ENCODE measurements at places on chromosomes 13 and 19.

DNA sequence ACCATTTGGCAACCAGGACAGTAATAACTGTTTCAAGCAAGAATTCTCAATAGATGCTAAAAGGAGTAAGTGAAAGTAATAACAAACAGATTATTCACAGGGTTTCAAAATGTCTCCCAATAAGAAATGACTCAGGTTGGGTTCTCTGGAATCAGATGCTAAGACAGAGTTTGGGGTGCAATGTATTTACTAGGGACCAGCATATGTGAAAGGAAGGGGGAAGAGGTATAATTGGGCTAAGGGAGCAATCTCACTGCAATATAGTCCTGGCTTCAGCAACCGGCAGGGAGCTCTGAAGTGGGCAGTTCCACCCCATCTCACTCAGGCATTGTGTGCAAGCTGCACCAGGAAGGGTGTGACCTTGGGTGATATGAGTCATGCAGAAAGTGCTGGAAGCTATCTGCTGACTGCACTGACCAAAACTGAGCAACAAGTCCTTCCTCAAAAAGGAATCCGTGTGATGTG is 23.4 kb downstream of the ZDHHC20 start:
- peak overlapping the region; percentile 81 for H3K27ac ChIP-seq
- H3K36me3 ChIP-seq = no peaks in the 10 kb centered on the region
- H3K4me3 ChIP-seq = no peak overlapping the region
- no peaks in the 10 kb centered on the region for H3K27me3 ChIP-seq
- peak; percentile 29 for DNase-seq

DNA sequence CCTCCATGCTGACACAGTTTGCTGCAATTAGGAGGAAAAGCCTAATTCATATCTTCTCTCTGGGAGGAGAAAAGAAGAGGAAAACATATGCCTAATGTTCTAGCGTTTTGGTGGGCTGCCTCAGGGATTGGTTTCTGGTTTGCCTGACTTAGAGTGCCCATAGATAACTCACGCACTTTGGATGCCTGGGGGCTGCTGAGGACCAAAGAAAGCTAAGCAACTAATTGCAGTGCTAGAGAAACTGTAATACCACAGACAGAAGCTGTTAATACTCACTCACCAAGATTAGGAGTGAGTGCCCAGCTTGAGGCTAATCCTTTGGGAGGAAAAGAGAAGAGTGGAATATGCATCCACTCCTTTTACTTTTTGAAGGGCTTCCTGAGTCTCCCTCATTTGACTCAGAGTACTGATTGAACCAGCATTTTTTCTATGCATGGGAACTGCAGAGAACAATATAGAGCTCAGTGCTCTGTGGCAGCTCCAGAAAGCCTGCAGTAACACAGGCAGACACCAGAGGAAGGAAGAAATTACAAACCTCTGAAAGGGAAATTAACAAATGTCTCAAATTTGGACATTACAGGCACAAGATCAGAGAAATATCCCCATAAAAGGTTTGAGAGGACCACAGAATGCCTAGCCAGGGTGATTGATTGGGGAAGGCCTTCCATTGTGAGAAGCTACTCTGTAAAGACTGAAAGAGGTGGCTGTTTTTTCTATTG is 666.4 kb downstream of the OLFM4 start:
- no peaks in the 10 kb centered on the region for H3K27me3 ChIP-seq
- DNase-seq = no peak
- no peak overlapping the region for H3K27ac ChIP-seq
- H3K4me3 ChIP-seq = no peak overlapping the region
- H3K36me3 ChIP-seq = no peaks in the 10 kb centered on the region

DNA sequence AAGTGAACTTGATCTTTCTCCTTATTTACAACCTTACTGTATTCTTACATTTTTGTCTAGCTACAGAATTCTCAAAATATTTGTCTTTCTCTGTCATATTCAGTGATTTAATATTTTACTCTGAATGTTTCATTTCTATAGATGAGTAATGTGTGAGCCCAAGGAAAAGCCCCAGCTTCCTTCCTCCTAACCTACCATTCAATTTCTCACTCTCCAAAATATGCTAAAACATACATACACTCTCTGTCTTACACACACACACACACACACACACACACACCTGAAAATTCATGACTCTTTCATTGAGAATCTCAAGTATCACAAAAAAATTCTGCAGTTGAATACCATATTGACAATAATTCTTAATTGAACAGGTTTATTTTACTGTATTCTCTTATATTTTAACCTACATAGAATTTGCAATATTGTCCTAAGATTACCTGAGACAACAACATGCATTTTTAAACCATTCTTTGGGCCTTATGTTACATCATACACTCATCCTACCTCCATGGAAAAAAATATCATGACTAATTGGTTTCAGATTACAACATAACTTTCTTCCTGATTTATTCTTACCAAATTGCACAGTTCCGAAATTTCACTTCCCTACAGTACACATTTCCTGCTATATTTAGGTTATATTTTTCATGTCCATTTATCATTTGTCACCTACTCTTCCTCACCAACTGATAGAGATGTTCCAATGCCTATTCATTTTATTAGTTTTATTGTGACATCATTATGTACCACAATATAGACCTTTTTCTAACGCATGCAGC is 1965.6 kb upstream of the PCDH20 start:
- no peaks in the 10 kb centered on the region for H3K27me3 ChIP-seq
- DNase-seq = no peak
- H3K27ac ChIP-seq = no peak overlapping the region
- H3K36me3 ChIP-seq = no peaks in the 10 kb centered on the region

DNA sequence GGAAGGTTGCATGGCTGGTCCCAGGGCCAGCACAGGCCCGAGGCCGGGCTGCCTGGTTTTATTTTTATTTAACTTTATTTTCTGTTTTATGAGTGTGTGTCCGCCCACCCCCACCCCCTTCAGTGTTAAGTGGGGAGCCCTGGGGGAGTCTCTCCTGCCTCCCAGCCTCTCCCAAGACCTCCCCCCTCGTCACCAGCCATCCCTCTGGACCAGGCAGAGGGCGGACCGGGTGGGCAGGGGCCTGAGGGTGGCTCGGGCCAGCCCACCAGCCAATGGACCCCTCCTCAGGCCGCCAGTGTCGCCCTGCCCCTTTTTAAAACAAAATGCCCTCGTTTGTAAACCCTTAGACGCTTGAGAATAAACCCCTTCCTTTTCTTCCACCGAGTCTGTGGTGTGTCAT is 531 bp upstream of the TGFBR3L start:
- H3K36me3 ChIP-seq = peaks cover 10% of the 10 kb centered on the region
- DNase-seq = no peak
- H3K4me3 ChIP-seq = no peak overlapping the region
- peaks cover 37% of the 10 kb centered on the region for H3K27me3 ChIP-seq

GRCh38 chr19:4267101-4267900 is 11.8 kb upstream of the SHD start:
- H3K4me3 ChIP-seq = no peak overlapping the region
- peak; percentile 16 for DNase-seq
- no peaks in the 10 kb centered on the region for H3K27me3 ChIP-seq

DNA sequence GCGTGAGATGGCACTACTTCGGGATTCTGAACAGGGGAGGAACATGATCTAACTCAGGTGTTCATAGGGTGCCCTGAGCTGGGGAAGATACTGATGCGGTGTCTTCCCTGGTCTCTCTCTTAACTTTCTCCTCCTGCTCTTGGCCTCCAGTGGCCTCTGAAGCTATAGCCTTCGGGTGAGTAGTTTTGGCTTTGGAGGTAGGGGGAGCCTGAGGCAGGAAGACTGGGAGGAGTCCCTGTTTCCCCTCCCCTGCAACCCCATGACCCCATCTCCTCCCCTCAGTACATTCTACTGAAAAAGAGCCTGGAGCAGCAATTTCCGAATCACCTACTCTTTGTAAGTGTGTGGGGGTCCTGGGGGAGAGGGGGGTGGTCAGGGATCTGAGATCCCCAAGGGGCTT is 3.5 kb downstream of the SELENOV start:
- no peak for DNase-seq
- H3K27me3 ChIP-seq = no peaks in the 10 kb centered on the region
- H3K4me1 ChIP-seq = no peaks in the 10 kb centered on the region
- H3K4me3 ChIP-seq = no peak overlapping the region

DNA sequence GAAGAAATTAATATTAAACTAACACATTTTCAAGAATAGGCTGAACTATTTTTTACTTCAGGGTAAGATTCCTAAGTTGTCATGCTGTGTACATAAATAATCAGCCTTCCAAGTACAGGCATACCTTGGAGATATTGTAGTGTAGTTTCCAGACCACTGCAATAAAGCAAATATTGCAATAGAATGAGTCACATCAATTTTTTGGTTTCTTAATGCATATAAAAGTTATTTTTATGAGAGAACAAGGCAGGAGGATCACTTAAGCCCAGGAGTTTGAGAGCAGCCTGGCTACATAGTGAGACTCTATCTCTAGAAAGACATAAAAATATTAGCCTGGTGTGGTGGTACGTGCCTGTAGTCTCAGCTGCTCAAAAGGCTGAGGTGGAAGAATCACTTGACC is 511.5 kb downstream of the UQCRFS1 start:
- H3K36me3 ChIP-seq = no peaks in the 10 kb centered on the region
- H3K27ac ChIP-seq = no peak overlapping the region
- no peak for DNase-seq
- no peak overlapping the region for H3K4me3 ChIP-seq
- H3K27me3 ChIP-seq = no peaks in the 10 kb centered on the region
- no peaks in the 10 kb centered on the region for H3K4me1 ChIP-seq

DNA sequence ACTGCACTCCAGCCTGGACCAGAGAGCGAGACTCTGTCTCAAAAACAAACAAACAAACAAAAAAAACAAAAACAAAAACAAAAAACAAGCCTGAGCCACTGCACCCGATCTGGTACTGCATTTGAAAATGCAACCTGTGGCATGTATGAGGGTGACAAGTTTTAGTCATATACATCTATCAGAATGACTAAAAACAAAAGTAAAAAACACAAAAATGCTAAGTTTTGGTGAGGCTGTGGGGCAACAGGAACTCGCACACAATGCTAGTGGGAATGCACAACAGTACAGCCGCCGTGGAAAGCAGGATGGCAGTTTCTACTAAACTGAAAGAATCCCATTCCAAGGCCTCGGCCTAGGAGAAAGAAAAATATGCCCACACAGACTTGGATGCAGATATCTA is 7.8 kb downstream of the EBPL start:
- no peak for DNase-seq
- H3K27ac ChIP-seq = no peak overlapping the region
- H3K4me1 ChIP-seq = no peaks in the 10 kb centered on the region
- no peaks in the 10 kb centered on the region for H3K36me3 ChIP-seq
- H3K4me3 ChIP-seq = no peak overlapping the region

DNA sequence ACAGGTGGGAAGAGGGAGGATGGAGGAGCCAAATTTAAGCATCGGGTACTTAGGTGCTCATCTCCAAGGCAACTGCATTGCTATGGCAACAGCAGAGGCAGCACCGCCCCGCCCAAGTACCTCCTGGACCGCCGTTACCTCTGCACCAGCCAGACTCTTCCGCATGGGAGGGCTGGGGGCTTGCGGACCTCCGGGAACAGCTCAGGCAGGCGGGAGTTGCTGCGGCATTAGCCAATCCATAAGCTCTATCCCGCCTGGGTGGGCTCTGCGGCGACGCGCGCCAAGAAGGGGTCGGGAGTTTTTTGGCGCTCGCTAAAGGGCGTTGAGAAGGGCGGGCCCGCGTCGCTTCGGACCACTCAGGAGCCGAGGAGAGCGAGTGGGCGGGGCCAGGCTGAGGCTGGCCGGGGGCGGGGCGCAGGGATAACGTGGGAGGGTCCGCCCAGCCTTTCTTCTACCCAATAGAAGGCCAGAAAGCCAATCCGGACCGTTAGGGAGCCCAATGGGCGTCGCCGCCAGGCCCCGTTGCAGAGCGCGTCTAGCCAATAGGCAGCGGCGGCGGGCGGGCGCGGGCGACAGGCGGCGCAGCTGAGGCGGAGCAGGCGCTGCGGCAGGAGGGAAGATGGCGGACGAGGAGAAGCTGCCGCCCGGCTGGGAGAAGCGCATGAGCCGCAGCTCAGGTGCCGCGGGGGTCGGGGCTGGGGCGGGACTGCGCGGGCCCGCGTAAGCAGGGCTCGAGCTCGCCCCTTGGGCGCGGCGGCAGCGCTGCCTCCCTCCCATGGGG is at the start of gene PIN1:
TSS of gene PIN1 (plus strand) at position 593 of the 781 bp plus-strand sequence. CDS start at position 620, 27 bp downstream.
- DNase-seq = peak; percentile 100
- peaks cover 6% of the 10 kb centered on the region for H3K4me1 ChIP-seq
- H3K27ac ChIP-seq = peak within 1 kb of the TSS; percentile 80
- H3K36me3 ChIP-seq = peaks cover 19% of the 10 kb centered on the region
- H3K27me3 ChIP-seq = no peaks in the 10 kb centered on the region

DNA sequence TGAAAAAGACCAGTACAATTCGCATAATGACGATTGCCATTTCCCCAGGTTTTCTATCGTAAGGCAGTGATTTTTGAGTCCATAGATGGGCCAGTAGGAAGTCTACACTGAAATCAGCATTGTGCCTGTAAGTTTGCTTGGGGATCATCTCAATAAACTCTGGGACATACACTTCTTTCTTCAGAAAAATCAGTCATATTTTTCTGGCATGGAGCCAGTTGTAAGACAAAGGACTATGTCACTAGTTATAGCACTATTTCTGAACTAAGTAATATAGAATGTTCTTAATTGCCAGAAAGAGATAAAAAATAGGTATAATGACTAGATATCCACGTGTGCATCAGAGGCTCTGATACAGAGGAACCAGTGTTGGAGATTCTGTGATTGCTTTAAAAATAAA is 243.5 kb downstream of the LMO7 start:
- H3K36me3 ChIP-seq = no peaks in the 10 kb centered on the region
- no peaks in the 10 kb centered on the region for H3K4me1 ChIP-seq
- no peak for DNase-seq
- no peak overlapping the region for H3K4me3 ChIP-seq
- no peaks in the 10 kb centered on the region for H3K27me3 ChIP-seq

DNA sequence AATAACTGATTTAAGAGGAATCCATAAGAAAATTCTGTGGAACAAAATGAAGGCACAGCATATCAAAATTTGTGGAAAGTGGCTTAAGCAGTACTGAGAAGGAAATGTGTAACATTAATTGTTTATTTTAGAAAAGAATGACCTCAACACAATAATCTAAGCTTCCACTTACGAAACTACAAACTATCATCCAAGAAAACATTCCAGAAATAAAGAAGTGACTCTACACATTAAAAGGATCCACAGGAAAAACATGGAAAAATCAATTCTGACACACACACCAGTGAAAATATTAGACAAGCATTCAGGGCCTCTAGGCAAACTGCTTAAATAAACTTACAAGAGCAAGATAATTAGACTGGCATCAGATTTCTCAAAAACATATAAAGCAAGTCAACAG is 14.0 kb downstream of the EXOSC8 start:
- H3K27ac ChIP-seq = no peak overlapping the region
- no peaks in the 10 kb centered on the region for H3K27me3 ChIP-seq
- no peak for DNase-seq
- H3K4me3 ChIP-seq = no peak overlapping the region

Data from lung (tissue), 17 donors.